ENCODE measurements at places on chromosomes 7 and 10.

DNA sequence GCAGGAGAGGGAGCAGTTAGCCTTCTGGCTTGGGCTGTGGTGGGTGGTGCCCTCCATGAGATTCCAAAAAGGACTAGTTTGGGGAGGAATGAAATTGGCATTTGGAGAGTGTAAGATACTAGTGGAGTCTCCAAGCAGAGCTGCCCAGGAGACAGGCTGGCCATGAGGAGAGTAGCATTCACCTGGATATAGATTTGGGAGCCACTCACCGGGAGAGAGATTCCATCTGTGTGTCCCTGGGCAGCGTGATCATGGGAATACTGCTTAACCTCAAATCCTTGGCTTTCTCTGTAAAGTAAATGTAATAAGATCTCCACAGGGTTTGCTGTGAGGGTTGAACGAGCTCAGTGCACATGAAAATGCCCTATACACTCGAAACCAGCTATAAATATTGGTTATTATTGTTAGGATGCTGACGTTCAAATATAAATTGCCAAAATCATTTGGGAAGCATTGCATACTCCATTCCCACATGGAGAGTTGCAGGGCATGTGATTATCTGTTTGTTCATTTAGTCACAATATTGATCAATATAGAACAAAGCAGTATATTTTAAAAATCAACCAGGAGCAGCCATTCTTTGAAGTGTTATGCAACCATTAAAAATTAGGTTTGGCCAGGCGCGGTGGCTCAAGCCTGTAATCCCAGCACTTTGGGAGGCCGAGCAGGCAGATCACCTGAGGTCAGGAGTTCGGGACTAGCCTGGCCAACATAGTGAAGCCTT, 143.7 kb downstream of the CUX1 start:
- DNase-seq, result no peak

DNA sequence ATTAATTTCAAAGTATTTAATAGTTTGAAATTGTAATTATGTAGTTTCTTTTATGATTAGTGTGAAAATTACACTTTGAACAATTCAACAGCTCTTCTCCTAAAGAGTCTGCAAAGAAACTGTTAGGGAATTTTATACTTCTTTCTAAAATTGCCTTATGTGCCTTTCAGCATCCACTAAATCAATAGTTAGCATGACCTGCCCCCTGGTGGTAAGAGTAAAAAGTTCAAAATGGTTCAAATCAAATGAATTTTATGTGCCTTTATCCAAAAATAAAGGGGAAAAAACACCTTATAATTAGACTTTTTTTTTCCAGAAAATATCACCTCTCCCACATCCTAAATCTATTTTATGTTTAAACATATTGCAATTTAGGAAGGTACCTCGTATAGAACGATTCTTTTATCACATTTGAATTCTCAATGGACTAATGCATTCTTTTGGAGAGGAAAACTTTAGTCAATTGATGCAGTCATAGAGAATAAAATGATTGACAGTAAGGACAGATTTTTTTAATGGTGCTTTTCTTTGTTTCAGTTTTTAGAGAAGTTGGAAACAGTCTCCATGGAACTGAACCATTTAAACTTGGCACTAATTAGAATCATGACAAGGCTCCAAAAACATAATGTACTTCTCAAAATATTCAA, 163.7 kb downstream of the SEMA3D start:
- DNase-seq, result no peak

GRCh38 chr10:32790483-32790882, 167.5 kb downstream of the ITGB1 start:
- DNase-seq, result no peak

DNA sequence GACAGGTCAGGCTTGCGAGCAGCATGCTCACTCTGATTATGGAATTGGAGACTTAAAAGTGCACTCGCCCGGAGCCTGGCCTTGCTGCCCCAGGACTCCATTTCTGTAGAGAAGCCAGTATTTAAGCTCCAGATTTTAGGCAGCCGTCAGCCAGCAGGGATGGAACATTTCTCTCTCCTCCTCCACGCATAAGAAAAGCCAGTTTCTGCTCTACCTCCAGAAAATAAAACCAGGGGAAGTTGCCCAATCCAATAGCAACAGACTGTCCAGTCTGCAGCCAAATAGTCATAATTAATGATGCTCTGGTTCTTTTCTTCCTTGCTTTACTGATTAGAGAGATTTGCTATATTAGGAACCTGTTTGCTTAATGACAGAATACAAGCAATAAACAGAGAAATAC, 203.2 kb downstream of the GFRA1 start:
- no peak for DNase-seq

DNA sequence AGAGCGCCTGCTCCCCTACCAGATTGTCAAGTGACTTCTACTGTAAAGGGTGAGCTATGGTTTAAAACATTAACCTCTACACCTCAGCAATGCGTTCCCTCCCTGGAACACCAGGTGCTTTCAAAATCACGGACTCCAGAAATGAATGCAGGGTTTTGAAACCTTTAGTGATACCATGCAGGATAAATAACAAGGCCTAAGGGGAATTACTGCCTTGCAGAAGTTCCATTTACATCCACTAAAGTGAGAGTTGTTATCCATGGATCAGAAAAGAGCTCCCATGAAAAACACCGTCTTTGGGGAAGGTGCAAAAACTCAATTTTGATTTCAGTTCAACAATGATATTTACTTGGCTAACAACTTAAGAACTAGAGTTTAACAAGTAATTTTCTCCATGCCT, 4.0 kb downstream of the FZD8 start:
- no peak for DNase-seq

GRCh38 chr10:74787457-74787856, 38.9 kb upstream of the KAT6B start:
- DNase-seq, result no peak

DNA sequence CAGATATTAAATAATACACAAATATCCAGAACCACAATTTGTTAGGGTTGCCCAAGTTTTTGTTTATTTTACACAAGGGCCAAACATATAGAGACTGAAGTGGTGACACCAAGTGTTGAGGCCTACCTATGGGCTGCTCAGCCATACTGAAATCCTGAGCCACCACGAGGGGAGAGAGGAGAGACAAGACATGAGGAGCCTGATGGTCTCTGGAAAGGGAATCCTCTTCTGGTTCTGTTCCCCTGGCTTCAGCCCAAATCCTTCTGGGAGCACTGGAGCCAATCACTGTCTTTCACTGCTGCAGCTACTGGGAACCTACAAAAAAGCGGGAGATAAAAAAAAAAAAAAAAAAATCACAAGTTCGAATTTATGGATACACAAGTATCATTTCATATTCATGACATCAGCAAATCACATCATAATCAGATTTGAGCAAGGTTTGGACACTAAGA, 1.9 kb downstream of the SKIDA1 start:
- DNase-seq, result no peak

DNA sequence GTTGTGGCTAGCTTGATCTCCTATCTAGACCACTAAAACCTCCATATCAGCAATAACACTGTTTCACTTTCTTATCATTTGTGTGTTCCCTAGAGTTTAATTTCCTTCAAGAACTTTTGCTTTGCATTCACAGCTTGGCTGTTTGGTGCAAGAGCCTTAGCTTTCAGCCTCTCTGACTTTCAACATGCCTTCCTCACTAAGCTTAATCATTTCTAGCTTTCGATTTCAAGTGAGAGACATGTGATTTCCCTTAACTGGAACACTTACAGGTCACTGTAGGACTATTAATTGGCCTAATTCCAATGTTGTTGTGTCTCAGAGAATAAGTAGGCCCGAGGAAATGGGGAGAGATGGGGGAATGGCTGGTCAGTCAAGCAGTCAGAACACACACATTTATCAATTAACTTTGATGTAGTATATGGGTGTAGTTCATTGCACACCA, 10.6 kb upstream of the BPGM start:
- DNase-seq, result no peak

DNA sequence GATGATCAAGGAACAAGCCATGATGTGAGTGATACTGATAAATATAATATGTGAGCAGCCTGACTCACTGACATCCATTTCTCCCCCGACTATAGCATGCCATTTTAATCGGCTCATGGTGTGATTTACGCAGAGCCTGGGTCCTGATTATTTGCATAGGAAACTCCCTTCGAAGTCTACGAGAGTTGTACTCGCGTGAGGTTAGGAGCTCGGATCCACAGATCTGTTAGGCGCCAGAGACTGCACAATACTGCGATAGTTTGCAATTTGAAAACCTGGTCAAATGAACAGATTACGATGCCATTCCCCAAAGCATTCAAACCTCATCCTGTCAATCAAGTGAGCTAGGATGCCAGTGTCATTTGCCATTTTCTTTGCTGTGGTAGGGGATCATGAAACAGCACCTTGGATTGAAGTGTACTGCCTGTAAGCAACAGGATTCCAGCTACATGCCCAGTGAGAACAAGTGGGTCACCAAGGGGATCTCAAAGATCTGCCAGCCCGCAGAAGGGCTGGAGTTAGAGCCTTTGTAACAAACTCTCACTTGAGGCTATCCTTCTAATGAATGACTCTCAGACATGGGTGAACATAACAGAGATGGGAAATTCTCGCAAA, 158.3 kb downstream of the FRMD4A start:
- no peak for DNase-seq

DNA sequence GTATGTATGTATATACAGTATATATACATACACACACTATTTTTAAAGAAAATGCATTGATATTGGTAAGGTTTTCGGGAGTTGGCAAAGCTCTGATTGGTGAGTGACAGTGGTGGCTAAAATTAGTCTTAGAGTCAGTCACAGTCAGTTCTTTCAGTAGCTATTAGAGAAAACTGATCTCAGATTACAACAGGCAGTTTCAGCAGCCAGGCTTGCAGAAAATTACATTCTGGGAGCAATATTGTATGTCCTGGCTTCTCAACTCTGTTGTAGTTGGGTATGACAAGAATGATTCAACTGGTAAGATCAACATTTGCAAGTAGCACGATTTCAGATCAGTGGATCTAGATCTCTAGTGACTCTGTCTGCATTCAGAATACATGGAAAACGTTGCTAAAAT, 897.9 kb upstream of the AUTS2 start:
- no peak for DNase-seq

DNA sequence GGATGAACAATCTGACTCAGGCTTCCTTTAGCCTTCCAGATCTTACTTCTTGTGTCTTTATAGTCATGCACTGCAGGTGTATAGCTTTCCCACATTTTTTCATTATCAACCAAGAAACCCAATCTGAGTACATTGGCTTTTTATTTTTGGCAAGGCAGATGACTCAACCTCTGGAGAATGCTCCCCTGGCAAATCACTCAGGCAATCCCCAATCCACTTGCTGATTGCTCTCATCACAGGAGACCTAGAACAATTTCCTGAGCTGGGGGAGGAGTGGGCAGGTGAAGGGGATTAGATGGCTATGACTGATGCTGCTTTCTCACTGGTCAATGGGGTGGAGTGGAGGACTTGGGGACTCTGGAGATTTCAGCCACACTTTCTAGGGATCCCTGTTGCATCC, 134.4 kb downstream of the SLC16A9 start:
- no peak for DNase-seq

- DNase-seq, result no peak
These were observed 476.5 kb upstream of the IGFBP3 start for GRCh38 chr7:46397591-46397990.

DNA sequence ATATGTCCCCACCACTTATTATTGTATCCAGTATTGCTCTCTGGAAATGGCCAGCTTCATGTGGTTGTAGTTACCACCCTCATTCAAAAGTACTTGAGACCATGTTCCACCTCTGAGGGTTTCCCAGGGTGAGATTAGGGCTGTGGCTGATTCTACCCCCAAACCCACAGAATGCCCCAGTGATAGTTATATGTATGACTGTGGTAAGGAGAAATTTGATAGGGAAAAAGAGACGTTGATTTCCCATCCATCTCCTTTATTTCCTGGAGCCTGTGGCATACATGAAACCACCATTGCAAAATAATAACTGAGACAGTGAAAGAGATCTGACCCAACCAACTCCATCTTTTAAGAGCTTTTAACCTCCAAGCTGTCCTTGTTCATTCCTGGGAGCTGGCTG, 25.2 kb downstream of the ARL5B start:
- no peak for DNase-seq

DNA sequence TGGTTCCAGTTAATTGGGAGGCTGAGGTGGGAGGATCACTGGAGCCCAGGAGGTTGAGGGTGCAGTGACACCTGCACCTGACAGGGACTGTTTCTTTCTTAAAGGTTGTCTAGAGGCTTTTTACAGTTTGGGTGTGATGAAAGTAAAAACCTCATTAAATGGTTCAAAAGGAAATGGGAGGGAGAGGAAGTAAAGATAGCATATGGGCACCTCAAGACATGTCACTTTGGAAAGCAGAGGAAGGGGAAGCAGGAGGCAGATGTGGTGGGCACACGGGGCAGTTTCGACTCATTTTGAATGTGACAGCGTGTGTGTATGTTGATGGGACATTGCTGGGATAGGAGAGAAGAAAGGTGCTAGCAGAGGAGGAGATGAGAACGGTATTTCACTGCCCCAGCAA, 203.1 kb downstream of the MLLT10 start:
- DNase-seq, result no peak

DNA sequence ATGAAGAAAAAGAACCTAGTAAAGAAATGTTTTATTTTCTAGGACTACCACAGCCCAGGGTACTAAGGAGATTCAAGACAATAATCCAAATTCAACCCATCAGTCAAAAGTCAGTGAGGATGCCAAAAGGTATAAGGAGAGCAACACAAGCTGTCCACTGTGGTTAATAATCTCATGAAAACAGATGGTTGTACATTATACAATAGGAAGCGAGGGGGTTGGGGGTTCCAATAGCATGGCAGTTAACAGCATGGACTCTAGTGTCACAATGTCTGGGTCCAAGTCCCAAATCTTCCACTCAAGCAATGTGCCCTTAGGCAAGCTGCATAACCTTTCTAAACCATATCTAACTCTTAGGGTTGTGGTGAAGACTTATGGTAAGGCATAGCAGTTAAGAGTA, 35.1 kb downstream of the BRAF start:
- no peak for DNase-seq

GRCh38 chr7:108201766-108202165, 71.6 kb upstream of the LAMB4 start:
- DNase-seq, result no peak

DNA sequence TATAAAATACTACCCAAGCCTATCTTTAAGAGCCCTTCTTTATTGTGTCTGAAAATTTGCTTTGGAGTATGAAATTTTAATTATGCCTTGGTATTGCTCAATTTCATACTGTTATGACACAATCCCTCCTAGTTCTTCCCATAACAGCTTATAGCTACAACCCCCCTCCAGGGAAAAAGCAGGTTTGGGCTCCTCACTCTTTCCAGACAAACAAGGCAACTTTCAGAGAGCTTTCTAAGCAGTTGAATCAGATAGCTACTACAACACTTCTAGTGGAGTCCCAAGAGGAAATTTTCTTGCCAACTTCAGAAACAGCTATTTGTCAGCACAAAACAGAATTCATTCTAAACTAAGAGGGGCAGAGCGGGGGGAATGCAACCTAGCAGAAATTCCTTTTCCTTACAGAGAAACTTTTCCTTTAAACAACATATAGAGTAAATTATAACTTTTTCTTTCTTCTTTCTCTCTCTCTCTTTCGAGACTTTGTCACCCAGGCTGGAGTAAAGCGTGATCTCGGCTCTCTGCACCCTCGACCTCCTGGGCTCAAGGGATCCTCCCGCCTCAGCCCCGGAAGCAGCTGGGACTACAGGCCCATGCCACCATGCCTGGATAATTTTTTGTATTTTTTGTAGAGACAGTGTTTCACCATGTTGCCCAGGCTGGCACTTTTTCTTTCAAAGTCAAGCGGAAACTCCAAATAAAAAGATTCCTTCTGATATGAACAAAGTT, 26.0 kb upstream of the JMJD1C start:
- DNase-seq, result no peak

GRCh38 chr7:120460949-120461348, 188.0 kb downstream of the KCND2 start:
- no peak for DNase-seq
